IMR-90 (cell line): ENCODE measurements at places on chromosomes 2 and 18. TPM values are rescaled to one million over a fixed set of nuclear protein-coding genes. Genes with fewer than 3 reads are reported as not detected.

Gene CMPK2
- total RNA-seq: 0.18 and 0.28 TPM in 2 replicates

Gene GAL3ST2
- not detected in 2 replicates for total RNA-seq

Gene MOGAT1
- not detected in 2 replicates for total RNA-seq

Gene GAREM2
- total RNA-seq: 0.28 and 0.36 TPM in 2 replicates

- peaks cover 2% of the 10 kb centered on the region for H3K27me3 ChIP-seq
- no peak overlapping the region for H3K27ac ChIP-seq
- DNase-seq: no peak
- no peaks in the 10 kb centered on the region for H3K36me3 ChIP-seq
- H3K4me1 ChIP-seq: no peaks in the 10 kb centered on the region
Observed at GRCh38 chr2:236250909-236251579, 13.2 kb downstream of the ASB18 start.

DNA sequence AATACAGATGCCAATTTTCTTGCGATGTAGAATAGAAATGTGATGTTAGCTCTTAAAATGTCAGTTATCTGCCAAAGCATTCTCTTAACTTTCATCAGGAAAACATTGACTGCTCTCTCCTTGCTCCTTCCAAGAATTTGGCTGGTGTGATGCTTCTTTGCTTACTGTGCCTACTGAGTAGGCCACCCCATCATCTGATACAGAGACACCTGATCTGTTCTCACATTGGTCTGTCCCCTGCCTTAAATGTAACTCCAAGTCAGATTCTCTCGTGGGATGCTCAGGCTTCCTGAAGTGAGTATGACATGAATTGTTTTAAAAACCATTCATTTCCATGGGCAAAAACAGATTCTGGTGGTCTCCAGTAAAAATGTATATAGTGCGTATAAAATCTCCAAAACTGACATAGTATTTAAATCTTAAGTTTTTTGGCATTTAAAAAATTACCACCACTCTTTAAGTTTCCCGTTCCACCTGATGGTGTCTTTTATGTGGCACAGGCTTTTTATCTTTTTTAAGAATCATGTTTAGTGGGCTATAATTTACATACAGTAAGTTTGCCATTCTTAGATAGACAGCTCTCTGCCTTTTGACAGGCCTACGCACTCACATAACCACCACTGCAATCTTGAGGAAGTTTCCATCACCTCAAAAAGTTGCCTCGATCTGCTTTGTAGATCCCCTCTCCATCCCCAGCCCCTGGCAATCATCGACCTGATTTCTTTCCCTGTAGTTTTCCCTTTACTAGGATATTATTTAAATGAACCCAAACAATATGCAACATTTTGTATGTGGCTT lies 36.6 kb downstream of the UBE2F start:
- H3K27me3 ChIP-seq: no peaks in the 10 kb centered on the region
- no peak for DNase-seq
- H3K27ac ChIP-seq: no peak overlapping the region
